ENCODE measurements at places on chromosomes 7 and 10.

DNA sequence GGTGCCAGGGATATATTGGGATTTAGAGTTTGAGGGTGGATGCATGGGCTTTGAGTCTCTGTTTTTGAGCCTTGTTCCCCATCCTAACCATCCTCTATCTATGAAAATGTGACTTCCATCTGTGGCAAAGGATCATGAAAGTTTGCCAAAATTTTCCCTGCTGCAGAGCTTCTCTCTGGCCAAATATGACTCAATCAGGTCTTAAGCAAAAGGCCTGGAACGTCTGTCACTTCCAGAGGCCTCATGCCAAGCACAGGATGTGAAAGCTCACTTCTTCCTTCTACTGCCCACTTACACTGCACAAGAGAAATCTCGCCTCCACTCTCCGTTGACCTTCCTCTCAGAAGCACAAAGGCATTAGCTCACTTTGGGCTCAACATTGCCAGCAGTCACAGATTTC, 696.9 kb upstream of the NRP1 start:
- no peak for DNase-seq

GRCh38 chr7:92949748-92950147, 113.4 kb upstream of the CDK6 start:
- no peak for DNase-seq

- DNase-seq: no peak
Measured at GRCh38 chr10:33878238-33878786, 543.8 kb upstream of the NRP1 start.

GRCh38 chr10:26481914-26482550, 43.9 kb downstream of the APBB1IP start:
- DNase-seq: no peak

DNA sequence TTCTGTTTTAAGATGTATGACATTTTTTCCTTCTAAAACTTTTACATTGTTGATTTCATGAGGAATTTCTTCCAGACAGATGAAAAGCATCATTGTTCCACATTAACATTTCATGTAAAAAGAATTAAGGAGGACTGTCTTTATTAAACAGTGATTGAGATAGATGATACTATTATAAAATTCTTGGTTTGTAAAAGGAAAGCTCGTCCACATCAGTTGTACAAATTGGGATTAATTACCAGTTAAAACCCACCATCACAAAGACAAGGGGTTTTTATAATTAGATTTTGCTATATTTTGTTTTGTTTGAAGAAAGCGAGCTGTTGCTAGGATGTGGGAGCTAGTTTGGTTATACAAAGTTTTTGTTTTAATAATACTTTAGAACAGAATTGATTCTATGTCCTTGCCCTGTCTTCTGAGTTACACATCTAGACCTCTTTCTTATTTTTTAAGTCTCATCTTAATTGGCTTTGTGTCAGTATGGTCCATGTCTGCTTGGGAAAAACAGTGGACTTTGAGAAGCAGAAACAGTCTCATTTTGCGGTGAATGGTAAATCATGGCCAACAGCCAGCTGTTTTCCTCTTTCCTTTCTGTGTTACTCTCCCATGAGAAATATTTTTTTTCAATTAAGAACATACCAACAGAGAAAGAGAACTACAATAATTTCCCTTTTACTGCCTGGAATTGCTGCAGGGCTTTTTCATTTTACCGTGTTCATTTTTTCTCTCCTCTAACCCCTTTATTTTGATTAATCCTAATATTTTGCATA, 3.2 kb downstream of the TES start:
- DNase-seq: no peak

DNA sequence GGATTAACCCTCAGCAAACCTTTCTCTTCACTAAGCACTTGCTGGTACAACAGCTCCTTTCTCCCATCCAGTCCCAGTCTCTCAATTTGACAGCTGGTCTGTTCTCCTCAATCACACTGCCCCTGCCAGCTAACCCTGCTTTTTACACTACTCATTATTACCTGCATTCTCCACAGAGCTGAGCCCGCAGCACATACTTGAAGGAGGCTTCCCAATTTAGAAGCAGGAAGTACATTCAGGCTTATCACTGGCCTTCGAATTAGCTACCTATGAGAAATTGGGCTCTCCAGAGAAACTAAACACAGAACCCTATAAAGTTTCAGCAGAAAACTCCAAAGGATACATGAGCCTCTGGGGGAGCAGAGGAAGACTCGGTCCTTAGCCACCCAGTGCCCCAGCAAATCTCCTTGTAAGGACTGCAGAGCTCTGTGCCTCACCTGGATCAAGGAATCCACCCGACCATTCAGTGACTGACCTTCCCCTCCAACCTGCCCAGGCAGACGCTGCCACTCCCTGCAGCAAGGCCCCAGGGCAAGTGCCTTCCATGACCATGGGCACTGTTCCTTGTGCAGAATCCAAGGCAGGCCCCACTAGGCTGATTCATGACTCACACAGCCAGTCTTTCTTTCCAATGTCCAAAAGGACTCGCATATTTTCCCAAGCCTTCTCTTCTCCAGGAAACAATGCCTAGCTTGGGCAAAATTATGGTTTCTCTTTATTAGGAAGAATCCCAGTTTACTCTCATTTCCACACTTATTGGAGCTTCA, 68.0 kb downstream of the VOPP1 start:
- DNase-seq: no peak

DNA sequence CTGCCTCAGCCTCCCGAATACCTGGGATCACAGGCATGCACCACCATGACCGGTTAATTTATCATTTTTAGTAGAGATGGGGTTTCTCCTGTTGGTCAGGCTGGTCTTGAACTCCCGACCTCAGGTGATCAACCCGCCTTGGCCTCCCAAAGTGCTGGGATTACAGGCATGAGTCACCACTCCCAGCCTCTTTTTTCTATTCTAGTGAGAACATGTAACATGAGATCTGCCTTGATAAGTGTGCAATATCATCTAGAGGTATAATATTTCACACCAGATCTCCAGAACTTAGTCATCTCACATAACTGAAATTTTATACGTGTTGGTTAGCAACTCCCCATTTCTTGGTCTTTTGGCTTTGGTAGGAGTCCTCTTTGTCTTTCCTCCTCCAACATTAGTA, 656.9 kb downstream of the CNTNAP2 start:
- no peak for DNase-seq

DNA sequence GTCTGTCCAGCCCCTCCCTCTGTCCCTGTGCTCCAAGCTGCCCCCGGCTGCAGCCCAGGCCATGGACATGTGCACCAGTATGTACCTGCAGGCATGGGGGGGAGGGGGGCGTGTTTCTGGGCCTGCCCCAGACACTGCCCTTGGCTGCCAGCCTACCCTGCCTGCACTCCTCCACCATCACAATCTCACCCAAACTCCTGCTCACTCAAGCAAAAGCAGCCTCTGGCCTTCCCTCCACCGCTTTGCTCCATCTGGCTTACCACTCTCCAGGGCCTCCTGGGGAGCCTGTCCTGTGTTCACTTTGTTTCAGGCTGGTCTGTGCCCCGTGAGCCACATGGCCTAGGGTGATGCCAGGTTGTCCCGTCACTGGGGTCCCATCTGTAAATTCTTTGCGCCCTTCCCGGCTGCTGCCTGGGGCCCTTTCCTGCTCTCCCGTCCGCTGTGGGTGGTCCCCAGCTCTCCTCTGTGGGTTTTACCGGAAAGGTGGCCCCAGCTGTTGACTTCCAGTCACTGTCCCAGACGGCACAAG, 33.3 kb upstream of the PPIF start:
- no peak for DNase-seq

DNA sequence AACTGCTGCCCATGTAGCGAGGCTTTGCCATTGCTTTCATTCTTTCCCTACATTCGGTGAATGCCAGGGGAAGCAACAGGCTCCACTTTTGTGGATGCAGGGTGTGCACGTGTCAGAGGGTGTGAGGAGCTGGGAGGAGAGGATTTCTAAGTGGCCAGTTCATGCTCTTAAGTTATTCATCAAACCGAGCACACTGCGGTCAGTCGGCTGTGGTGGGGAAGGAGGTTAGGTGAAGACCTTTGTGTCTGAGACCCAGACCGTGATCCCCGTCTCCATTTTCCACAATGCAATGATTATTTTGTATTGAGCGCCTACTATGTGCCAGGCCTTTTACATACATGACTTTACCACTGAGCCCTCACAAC, 438.6 kb upstream of the GALNT17 start:
- no peak for DNase-seq

All from stimulated activated CD8-positive, alpha-beta memory T cell treated with anti-CD3 and anti-CD28 coated beads, Interleukin-4, amount 100 ng/mL, for 1 hour (primary cell).